ENCODE measurements at places on chromosomes 7 and 10. TPM values are rescaled to one million over a fixed set of nuclear protein-coding genes. Genes with fewer than 3 reads are reported as not detected.

ATG9B gene
- not detected for total RNA-seq

CDHR1 gene
- not detected for total RNA-seq

SUN3 gene
- not detected for total RNA-seq

CLCN1 gene
- not detected for total RNA-seq

EGFR gene
- total RNA-seq, result 54.8 TPM

CCDC146 gene
- 12.1 TPM for total RNA-seq

- no peak for DNase-seq
Measured at GRCh38 chr7:108451296-108451848, 4.9 kb downstream of the NRCAM start.

- DNase-seq, result no peak
Measured at GRCh38 chr7:106418094-106418493, 133.3 kb upstream of the NAMPT start.

DNA sequence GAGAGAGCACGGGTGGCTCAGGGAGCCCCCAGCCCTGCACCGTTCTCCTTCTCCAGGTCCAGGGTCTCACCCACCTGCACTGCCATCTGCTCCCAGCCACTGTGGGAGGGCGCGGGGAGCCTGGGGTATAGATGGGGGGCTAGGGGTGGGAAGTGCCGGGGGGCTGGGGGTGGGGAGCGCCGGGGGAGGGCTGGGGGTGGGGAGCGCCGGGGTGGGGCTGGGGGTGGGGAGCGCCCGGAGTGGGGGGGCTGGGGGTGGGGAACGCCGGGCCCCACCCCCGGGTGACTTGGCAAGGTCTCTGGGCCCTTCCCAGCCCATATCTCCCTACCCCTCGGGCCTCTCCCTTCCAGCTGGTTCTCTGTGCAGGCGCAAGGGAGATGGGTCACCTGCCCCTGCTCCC, at the start of gene GRIFIN:
GRIFIN (minus strand) TSS at position 101 of the 400 bp plus-strand sequence; CDS start at position 86, 15 bp downstream.
- no peak for DNase-seq

DNA sequence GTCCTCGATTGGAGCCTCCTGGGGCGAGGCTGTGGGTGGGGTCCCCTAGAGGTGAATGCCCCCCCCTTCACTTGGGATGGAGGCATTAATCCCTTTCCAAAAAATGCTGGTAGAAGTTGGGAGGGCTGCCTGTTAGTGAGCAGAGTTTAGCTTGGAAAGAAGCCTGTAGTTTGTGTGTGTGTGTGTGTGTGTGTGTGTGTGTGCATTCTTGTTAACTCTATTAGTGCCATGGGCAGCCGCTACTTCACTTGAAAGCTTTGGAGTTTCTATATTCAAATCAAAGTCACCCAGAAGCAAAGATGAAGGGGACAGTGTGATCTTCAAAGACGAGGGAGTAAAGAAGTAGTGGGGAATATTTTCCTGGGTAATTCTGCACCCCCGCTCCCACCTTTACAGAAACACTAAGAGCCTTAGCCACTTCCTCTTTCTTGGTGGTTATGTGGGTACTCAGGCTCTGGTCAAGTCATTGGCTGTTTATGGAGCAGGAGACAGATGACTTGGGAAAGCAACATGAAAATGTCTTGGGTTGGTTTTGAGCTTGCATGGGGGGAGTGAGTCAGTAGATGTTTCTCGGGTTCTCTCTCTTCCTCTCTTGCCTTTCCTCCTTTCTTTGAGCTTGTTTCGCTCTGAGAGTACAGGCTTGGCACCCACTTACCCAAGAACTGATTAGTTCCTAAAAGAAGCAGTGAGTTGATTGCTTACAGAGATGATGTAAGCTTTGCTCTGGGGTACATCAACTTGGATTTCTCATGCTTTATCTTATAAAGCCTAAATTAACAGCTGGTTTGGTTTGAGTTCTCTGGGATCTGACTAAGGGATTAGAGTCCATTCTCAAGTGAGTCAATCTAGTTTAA, 35.9 kb downstream of the TCF7L2 start:
- no peak for DNase-seq

DNA sequence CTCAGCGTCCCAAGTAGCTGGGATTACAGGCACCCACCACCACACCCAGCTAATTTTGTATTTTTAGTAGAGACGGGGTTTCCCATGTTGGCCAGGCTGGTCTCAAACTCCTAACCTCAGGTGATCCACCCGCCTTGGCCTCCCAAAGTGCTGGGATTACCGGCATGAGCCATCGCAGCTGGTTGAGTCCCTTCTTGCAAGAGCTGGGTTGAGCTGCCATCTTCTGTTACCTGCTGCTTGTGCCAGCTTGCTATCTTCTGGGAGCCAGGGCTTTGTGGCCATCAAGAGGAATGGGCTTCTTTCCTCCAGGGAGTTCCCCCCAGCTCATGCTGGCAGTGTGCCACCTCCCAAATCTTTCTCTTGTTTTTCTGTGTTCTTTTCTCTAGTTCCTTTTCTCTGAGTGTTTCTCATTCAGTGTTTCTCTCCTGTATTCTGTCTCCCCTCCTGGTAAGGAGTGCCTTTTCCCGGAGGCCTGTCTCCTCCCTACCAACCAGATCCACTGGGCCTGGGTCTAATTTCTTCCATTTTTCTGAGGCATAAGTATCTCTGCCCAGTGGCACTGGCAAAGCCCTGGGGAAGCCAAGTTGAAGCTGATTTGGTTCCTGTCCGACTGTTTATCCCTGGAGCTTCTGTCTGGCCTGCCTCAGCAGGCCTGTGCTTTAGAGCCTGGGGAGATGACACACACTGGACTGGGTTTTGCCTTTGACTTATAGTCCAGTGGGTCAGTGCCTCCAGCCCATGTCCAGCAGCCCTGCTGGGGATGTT, 3.7 kb downstream of the DBNL start:
- DNase-seq, result no peak

GRCh38 chr7:85681241-85681640, 494.4 kb upstream of the SEMA3D start:
- DNase-seq, result no peak

GRCh38 chr7:133978502-133979295, 148.4 kb upstream of the LRGUK start:
- no peak for DNase-seq

- DNase-seq, result no peak
Measured at GRCh38 chr10:110357252-110357780, 52.6 kb upstream of the SMNDC1 start.

All from thoracic aorta (tissue), 2 donors.